Activated T-helper 1 cell treated with anti-CD3 and anti-CD28 coated beads, Interleukin-12 subunit alpha, Interleukin-12 subunit beta, Interleukin-2, Interleukin-4 antibody, amounts not matched to agents 30 ng/mL and 10 ng/mL and 1 ng/mL, durations not matched to agents 14 hours and 24 hours and 36 hours (primary cell): ENCODE measurements at places on chromosomes 2 and 18. TPM values are rescaled to one million over a fixed set of nuclear protein-coding genes. Genes with fewer than 3 reads are reported as not detected.

Gene TANC1
- 0.37 and 0.47 TPM in 2 replicates for total RNA-seq

Gene CYTIP
- 296 and 302 TPM in 2 replicates for total RNA-seq

GRCh38 chr2:70975237-70975636, 3.2 kb upstream of the ANKRD53 start:
- H3K4me1 ChIP-seq, result peaks cover 18% of the 10 kb centered on the region
- no peak for DNase-seq
- H3K27me3 ChIP-seq, result peaks cover 20% of the 10 kb centered on the region
- no peak overlapping the region for H3K27ac ChIP-seq

DNA sequence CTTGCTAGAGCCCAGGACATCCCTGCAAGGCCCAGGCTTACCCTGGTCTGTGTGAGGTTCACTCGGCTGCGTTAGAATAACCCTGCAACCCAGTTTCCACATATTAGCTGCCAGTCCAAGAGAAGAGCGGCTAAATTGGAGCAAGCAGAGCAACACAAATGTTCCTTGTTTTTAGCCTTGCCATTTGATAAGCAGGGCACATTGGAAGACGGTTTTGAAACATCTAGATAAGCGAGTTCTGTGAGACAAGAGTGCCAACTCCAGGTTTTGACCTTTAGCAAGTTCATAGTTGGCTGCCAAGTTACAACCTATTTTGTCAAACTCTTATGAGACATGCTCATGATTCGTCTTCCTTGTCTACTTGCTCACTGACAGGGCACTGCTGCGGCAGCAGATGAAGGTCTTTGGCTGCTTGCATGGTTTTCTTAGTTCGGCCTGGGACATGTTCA, 23.5 kb downstream of the DPP4 start:
- H3K27me3 ChIP-seq, result no peaks in the 10 kb centered on the region
- peaks cover 46% of the 10 kb centered on the region for H3K36me3 ChIP-seq
- H3K4me1 ChIP-seq, result peaks cover 58% of the 10 kb centered on the region
- no peak for DNase-seq

DNA sequence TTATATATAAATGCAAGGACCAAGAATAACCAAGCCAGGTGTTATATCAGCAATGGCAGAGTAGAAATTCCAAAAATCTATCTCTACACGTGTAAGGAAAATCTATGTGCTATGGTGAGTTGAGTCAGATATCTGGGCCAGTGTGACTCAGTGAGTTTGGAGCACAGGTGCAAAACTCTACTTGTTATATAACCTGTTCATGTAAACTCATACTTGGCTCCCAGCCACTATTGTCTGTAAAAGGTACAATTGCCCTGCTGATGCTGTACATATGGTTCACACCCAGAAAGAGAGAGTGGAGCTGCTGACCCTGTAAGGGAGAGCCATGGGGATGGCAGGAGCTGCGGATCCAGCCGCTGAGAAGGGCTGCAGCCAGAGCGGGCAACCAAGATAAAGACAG, 112.0 kb downstream of the TRABD2A start:
- no peak for DNase-seq
- H3K4me3 ChIP-seq, result no peak overlapping the region
- no peaks in the 10 kb centered on the region for H3K4me1 ChIP-seq

- H3K27ac ChIP-seq, result no peak overlapping the region
- H3K36me3 ChIP-seq, result no peaks in the 10 kb centered on the region
- no peaks in the 10 kb centered on the region for H3K4me1 ChIP-seq
- no peaks in the 10 kb centered on the region for H3K27me3 ChIP-seq
- no peak overlapping the region for H3K4me3 ChIP-seq
- DNase-seq, result no peak
Measured at GRCh38 chr2:188776634-188777033, 197.5 kb upstream of the COL3A1 start.

GRCh38 chr2:70716131-70716743, 51.8 kb downstream of the ADD2 start:
- H3K4me3 ChIP-seq, result no peak overlapping the region
- DNase-seq, result no peak
- peaks cover 2% of the 10 kb centered on the region for H3K27me3 ChIP-seq
- H3K4me1 ChIP-seq, result no peaks in the 10 kb centered on the region

GRCh38 chr2:202950592-202950991, 38.5 kb downstream of the CARF start:
- DNase-seq, result no peak
- H3K27ac ChIP-seq, result no peak overlapping the region
- H3K27me3 ChIP-seq, result no peaks in the 10 kb centered on the region
- H3K4me1 ChIP-seq, result no peaks in the 10 kb centered on the region
- H3K36me3 ChIP-seq, result peaks cover 16% of the 10 kb centered on the region

- peaks cover 14% of the 10 kb centered on the region for H3K27me3 ChIP-seq
- DNase-seq, result no peak
- no peaks in the 10 kb centered on the region for H3K36me3 ChIP-seq
- peaks cover 22% of the 10 kb centered on the region for H3K4me1 ChIP-seq
Measured at GRCh38 chr2:25714740-25715139, 41.4 kb upstream of the DTNB start.
